ENCODE measurements at places on chromosomes 1 and 21. TPM values are rescaled to one million over a fixed set of nuclear protein-coding genes. Genes with fewer than 3 reads are reported as not detected.
A peak's percentile ranks its signal among the peaks of the same experiment; 100 is the strongest.

DNA sequence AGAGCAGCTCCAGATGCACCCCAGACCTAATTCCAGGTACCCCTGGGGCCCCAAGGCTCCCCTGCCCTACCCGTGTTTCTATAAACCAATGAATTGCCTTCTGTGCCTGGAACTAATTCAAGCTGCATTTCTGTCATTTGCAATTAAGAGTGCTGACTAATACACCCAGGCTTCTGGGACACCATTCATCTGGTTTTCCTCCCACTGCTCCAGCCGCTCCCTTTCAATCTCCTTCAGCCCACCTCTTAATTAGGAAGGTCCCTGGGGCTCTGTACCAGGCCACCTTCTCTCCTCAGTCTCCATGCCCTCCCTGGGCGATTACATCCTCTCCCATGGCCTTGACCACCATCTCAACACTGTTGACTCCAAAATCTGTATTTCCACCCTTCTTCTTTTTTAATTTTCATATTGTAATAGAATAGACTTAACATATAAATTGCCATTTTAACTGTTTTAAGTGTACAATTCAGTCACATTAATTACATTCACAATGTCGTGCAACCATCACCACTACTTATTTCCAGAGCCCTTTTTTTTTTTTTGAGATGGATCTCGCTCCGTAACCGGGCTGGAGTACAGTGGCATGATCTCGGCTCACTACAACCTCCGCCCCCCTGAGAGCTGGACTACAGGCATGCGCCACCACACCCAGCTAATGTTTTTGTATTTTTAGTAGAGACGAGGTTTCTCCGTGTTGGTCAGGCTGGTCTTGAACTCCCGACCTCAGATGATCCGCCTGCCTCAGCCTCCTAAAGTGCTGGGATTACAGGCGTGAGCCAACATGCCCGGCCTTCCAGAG lies 9.2 kb upstream of the GJB3 start:
- DNase-seq, result no peak

Gene FAM131C
- total RNA-seq, result 0.20 TPM

- DNase-seq, result no peak
Measured at GRCh38 chr1:89587729-89588161, 45.2 kb upstream of the LRRC8C start.

Gene S100A1
- total RNA-seq, result 5.1 TPM

Gene ZFP69
- total RNA-seq, result 4.9 TPM

- no peak for DNase-seq
Measured at GRCh38 chr1:164337885-164338284, 221.1 kb upstream of the PBX1 start.

GRCh38 chr1:12387641-12388040 lies 157.8 kb downstream of the VPS13D start:
- DNase-seq, result peak; percentile 13

GRCh38 chr1:44294588-44295007 lies 60.5 kb downstream of the ERI3 start:
- DNase-seq, result peak; percentile 89

- DNase-seq, result no peak
Measured at GRCh38 chr1:217244971-217245370, 385.9 kb downstream of the GPATCH2 start.

Gene SLC16A4
- total RNA-seq, result 18.5 TPM

Gene MMP23B
- total RNA-seq, result 0.24 TPM

Gene AK5
- total RNA-seq, result 6.5 TPM

Gene G0S2
- 31.5 TPM for total RNA-seq

Gene EXTL1
- 4.1 TPM for total RNA-seq

GRCh38 chr1:218783916-218784315 lies 389.8 kb upstream of the LYPLAL1 start:
- DNase-seq, result no peak

Gene MDM4
- 9.1 TPM for total RNA-seq

DNA sequence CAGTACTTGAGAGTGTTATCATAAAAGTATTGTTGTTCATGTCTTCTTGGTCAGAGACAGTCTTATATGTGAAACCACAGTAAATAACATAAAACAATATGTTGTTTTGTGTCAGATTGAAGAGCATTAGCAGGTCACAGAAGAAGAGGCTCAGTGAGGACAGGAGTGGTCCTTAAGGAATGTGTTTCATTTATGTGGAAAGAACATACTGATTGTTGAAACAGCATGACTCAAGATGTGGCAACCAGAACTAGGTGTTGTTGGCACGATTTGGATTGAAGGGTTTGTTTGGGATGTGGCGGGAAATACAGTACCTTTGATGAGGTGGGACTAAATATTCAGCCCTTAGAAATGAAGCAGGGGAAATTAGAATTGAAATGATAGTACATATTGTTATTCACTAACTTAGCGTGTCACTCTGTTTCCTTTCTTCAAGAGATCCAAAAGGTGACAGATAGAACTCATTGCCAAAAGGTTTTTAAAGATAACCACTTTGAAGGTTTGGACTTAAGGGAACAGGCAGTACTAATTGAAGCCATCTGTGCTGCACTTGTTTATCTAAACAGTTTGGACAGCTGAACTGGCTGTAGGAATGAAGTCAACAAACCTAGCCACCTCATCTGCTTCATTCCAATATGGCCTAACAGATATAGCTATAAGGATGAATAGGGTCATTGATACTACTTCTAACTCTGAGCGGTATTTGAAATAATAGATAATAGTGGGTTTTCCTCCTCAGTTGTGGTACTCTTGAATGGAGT lies 14.4 kb downstream of the RALGPS2 start:
- DNase-seq, result peak; percentile 27

- DNase-seq, result peak; percentile 84
Measured at GRCh38 chr1:53685272-53686051, 53.5 kb downstream of the GLIS1 start.

GRCh38 chr1:179831852-179832699 lies 45.5 kb downstream of the TOR1AIP2 start:
- DNase-seq, result peak; percentile 8

DNA sequence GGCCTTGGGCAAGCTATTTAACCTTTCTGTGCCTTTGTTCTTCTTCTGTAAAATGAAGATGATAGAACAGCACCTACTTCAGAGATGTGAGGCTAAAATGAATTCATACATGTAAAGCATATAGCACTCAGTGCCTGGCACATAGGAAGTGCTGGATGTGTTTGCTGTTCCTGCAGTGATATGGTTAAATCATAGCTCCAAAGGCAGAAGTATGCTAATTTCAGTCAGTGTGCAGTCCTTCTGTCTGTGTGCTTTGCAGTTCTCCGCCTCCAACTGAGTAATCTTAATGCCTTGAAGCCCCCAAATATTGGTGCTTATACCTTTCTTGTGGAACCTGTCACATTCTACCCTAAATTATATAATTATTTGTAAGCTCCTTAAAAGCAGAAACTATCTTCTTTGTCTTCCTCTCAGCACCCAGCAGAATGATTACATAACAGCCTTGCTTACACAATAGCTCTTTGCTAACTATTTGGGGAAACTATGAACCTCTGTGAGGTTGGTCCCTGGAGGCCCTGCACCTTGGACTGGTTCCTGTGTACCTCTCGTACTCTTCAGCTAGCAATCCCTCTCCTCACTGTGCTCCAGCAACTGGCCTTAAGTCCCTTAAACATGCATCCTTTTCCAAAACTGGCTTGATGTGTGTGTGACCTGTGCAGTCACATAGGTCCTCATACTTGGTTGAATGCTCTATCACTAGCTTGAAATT lies 57.0 kb upstream of the CACYBP start:
- DNase-seq, result no peak

- peak; percentile 65 for DNase-seq
Measured at GRCh38 chr21:32412162-32413014, at the start of gene EVA1C. Gene EVA1C (plus strand): TSS chr21:32412706. CDS start chr21:32412854, 148 bp downstream.

DNA sequence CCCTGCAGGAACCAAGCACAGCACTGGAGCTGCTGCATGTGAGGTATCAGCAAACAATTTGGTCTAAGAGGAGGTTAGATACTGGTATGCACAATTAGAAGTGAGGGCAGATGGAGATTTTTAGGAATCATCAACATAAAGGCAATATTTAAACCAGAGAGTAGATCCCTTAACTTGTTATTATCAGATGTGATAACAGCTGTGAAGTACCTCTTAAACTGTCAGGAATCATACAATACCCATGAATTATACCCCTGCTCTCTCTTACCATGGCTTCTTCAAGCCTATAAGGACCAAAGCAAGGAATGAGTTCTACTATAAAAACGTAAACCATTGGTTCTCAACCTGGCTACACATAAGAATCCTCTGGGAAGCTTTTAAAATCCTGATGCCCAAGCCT lies 3.9 kb downstream of the BCAR3 start:
- DNase-seq, result no peak

Gene YY1AP1
- total RNA-seq, result 33.9 TPM

Gene EXTL2
- 57.2 TPM for total RNA-seq

DNA sequence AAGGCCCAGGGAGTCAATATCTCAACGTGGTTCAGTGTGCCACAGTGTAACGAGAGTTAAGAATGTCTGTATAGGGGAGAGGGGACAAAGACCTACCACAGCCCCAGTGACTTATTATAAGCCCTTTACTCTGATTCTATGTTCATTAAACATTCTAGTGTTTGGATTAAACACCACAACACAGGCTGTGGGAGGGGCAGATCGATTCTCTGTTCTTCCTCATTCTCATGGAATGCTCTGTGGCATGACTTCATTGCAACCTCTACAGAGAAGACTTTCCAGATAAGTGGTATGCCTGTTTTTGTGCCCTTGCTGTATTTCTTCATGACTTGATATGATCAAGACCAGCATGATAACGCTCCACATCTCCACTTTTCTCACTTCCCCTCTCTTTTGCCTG lies 39.0 kb upstream of the CD5L start:
- no peak for DNase-seq

Gene MFSD2A
- 8.1 TPM for total RNA-seq

Gene FTCD
- total RNA-seq, result 0.20 TPM

GRCh38 chr1:243394601-243395464 lies 139.0 kb downstream of the SDCCAG8 start:
- DNase-seq, result no peak

Gene CCDC190
- 0.12 TPM for total RNA-seq

DNA sequence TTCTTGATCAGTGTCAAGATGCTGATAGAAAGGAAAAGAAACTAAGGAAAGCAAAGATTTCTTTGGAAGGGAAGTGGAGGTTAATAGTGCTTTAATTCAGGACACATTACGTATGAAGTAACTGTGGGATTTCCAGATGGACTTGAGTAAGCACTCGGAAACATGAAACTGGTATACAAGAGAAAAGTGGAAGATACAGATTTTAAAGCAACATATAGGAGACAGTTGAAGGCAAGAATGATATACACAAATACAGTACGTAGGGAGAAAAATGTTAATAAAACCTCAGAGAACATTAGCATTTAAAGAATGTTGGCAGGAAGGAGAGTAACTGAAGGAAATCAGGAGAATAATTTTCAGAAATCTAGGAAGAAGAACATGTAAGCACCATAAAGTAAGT lies 730.9 kb upstream of the ADGRL2 start:
- no peak for DNase-seq

DNA sequence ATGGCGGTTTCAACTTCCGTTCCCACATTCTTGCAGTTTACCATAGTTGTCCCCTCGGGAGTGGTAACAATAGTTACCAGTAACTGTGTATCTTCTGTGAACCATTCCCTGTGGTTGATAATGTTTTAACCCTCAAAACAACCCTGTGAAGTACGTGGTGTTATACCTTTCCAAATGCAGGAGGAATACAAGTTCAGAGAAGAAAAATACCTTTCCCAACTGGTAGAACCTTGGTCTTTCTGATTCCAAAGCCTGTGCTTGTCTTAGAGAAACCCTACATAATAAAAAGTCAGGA lies 789 bp downstream of the BTF3L4 start:
- DNase-seq, result no peak

DNA sequence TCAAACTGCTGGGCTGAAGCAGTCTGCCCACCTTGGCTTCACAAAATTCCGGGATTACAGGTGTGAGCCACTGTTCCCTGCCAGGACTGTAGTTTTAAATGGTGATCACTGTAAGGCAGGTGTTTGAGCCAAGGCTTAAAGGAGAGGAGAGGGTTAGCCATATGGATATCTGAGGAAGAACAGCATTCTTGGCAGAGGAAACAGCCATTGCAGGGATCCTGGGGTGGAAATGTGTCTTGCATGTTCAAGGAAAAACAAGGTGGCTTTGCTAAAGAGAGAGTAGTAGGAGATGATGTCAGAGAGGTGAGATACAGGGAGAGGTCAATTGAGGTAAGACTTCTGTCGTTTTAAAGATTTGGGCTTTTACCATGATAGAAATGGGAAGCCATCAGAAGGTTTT lies 73.5 kb downstream of the ATF6 start:
- no peak for DNase-seq

GRCh38 chr1:48530727-48531351 lies 58.8 kb upstream of the SPATA6 start:
- peak; percentile 36 for DNase-seq

GRCh38 chr1:6827630-6828165 lies 42.4 kb downstream of the CAMTA1 start:
- no peak for DNase-seq

- no peak for DNase-seq
Measured at GRCh38 chr1:67749263-67749843, 64.4 kb downstream of the GADD45A start.

GRCh38 chr21:34579411-34579810 lies 35.5 kb downstream of the RCAN1 start:
- DNase-seq, result peak; percentile 35

Gene DAP3
- 113 TPM for total RNA-seq

GRCh38 chr1:170685166-170685565 lies 21.2 kb downstream of the PRRX1 start:
- peak; percentile 78 for DNase-seq

Gene FAM89A
- total RNA-seq, result 20.7 TPM

DNA sequence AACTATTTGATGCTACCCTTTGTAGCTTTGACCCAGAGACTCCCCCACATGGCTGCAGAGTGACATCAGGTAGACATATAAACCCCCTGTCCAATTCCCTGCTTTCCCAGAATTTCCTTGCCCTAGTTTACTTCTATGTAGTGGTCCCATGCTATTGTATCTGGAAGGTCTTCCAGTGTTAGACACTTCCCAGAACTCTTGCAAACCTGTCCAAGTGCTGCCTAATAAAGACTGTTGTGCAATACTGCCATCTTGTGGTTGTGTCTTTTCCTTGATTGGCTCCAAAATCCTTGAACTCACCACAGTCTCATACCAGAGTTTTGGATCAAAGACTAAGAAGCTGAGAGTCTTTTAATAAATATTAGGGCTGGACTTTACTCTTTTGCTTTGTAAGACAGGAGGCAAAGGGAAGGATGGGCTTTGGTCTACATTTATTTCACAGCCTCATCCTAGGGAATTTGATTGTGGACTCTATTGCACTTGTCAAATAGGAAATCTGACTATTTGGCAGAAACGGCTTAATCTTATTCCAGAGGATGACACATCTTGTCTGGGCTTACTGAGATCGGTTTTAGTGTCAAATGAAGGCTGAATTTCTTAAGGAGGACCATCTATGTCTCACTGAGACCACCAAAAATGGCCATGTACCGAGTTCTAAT lies 169.9 kb downstream of the LRRC7 start:
- DNase-seq, result peak; percentile 54

DNA sequence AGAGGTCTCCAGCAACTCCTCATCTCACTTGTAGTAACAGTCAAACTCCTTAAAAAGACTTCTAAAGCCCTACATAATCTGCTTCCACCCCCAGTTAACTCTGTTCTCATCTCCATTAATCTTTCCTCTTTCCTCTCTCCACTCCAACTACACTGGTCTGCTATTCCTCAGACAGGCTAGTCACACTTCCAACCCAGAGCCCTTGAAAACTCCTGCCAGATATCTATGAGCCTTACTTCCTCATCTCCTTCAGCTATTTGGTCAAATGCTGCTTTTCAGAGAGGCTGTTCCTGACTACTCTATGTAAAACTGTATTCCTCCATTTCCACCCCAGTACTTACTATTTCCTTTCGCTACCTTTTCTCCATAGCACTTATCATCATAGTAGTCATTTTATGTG lies 24.4 kb downstream of the PCP4L1 start:
- DNase-seq, result no peak

Gene ESRRG
- total RNA-seq, result under 0.01 TPM

GRCh38 chr1:218330043-218330623 lies 15.0 kb upstream of the TGFB2 start:
- peak; percentile 46 for DNase-seq

Data from RPMI7951 (cell line).